ENCODE measurements at places on chromosomes 12 and 14.
A peak's percentile ranks its signal among the peaks of the same experiment; 100 is the strongest.

DNA sequence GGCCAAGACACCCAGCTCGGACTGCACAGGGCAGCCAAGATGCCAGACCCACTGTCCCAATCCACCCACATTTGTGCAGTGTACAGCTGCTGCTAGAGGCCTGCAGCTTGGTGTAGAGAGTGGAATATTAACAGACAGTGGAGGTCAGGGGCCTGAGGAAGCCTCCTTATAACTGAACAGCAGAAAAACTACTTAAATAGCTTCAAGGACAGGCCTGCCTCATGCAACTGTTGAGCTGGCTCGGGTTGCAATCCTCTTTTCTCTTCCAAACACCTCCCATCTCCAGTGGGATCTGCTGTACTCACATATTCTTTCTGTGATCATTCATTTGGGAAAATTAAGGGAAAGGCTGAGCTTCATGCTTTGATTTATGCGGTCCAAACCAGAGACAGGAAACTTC, 1043.2 kb upstream of the TMEM132C start:
- no peak for DNase-seq

GRCh38 chr12:109476807-109477184, 304 bp downstream of the KCTD10 start:
- no peak for DNase-seq

- no peak for DNase-seq
These were observed 326.1 kb downstream of the TMEM121 start for GRCh38 chr14:105852378-105853088.

DNA sequence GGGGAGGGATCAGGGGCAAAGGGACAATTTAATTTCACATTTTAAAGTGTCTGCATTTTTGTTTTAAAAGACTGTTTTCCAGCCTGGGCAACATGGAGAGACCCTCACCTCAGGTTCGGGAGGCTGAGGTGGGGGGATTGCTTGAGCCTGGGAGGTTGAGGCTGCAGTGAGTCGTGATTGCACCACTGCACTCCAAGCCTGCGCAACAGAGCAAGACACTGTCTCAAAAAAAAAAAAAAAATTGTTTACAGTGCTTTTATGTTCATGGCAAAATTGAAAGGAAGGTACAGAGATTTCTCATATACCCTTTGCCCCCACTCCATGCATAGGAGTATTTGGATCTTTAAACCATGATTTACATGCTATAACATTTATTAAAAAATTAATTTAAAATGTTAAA, 16.4 kb upstream of the HVCN1 start:
- no peak for DNase-seq

DNA sequence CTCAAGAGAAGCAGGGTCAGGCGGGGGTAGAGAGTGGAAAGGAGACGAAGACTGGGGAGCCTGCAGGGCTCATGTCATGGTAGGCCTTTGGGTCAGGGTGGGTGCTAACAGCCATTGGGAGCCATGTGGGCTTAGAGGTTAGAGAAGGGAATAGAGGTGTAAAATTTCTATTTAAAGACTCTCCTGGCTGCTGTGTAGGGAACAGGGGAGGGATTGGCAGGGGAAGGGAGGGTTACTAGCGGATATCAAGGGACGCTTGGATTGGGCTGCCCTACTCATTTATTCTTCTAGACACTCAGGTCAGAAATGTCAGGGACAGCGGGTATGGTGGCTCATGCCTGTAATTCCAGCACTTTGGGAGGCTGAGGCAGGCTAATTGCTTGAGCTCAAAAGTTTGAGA, 18.2 kb downstream of the WSCD2 start:
- no peak for DNase-seq

- no peak for DNase-seq
These were observed 252.0 kb upstream of the ARID2 start for GRCh38 chr12:45477526-45477925.

GRCh38 chr14:67411820-67412421, at the start of gene PLEK2:
Gene PLEK2, minus strand, starts transcription at chr14:67412165. Its CDS starts 106 bp downstream, at chr14:67412059.
- DNase-seq, result peak; percentile 80

GRCh38 chr14:54512393-54512792, 2.7 kb downstream of the CGRRF1 start:
- DNase-seq, result no peak

- no peak for DNase-seq
These were observed 289.5 kb upstream of the E2F7 start for GRCh38 chr12:77354766-77355362.

DNA sequence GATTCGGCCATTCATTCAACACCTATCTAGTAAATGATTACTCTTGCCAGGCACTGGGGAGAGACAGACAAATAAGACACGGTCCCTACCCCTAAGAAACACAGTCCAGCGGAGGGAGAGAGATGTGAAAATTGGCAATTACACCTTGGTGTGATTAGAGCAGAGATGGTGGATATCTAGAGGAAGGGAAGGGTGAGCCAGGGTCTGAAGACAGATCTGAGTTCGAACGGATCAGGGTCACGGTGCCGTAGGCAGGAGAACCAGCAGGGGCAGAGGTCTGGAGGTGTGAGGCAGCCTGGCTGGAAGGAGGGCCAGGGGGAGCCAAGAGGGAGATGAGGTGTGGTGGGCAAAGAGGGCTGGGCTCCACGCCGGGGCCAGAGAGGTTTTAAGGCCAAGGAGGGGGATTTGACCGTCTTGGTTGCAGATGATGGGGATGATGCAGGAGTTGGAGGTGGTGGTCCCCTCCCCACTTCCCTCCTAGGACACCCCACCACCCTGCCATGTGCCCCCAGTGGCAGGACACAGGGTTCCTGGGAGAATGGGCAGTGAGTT, 27.1 kb downstream of the FAM222A start:
- DNase-seq, result no peak

- DNase-seq, result no peak
These were observed 8.2 kb downstream of the SLC22A17 start for GRCh38 chr14:23344481-23344880.
